NCI-H1105 (cell line): ENCODE measurements at places on chromosomes 2 and 18.

DNA sequence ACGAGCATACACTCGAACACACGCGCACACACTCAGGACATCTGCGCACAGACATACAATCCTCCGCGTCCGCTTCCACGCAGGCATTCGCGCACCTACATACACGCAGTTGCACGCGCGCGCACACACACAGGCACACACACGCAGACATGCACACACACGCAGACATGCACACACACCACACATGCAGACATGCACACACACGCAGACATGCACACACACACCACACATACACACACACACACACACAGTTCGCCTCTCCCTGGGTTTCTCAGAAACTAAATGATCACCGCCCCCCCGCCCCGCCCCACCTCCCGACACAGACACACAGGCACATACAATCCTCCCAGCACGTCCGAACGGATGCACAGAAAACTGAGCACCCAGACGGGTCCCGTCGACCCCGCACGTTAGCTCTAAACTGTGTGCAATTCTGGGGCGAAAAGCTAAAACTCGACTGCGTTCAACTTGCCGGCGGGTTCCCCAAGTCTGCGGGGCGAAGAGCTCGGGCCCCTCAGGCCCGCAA lies 1.0 kb downstream of the EPHA4 start:
- no peak for DNase-seq

DNA sequence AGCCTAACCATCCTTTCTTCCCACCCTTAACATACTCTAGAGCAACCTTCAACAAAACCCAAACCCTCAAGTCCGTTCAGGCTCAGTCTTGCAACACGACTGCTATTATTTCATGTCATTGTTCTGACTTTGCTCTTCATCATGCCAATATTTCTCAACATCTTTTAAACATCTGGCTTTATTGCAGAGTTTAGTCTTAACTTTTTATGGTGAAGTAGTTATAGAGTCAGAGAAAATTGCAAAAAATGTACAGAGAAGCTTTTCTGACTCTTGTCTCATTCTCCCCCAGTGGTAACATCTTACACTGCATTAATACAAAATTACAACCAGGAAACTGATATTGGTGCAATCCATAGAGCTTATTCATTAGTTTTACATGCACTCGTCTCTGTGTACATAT lies 3.9 kb downstream of the MARCO start:
- no peak for DNase-seq

GRCh38 chr2:200042102-200042735 lies 86.8 kb downstream of the MAIP1 start:
- no peak for DNase-seq

DNA sequence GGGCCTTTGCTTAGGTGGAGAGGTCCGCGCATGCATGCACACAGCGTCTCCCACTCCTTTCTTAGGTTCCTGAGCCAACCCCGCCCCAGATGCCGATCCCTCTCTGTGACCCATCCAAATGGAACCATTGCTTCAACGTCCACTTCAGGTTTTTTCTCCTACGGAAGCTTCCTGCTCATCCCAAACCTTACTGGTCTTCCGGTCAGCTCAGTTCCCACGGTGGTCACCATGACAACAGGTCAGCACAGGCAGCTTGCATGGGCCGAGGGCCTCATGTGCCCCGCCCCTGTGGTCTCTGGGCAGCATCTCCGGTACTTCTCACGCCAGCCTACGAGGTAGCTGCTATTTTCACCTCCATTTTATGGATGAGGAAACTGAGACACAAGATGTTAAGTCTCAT lies 163.7 kb downstream of the SOCS6 start:
- no peak for DNase-seq

- DNase-seq = peak; percentile 76
Observed at GRCh38 chr2:25982273-25982967, at the start of gene KIF3C. Gene KIF3C (minus strand): TSS chr2:25982497. CDS start chr2:25981917, 580 bp downstream.

- DNase-seq = no peak
Observed at GRCh38 chr2:126877041-126877440, 21.6 kb upstream of the TEX51 start.

DNA sequence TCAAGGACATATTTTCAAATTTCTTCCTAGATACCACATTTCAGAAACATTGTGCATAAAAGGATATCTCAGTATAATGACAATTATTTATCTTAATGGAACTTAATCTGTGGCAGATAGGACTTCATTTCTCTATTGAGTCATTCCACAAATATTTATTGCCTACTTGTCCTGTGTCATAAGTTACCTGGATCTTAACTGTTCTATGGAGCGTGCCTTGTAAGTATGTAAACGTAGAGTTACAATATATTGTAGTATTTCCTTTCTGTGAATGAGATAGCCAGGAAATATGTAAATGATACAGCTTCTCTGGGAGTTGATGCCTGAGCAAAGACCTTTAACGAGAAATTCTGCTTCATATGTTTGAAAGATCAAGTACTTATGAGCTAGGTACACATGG lies 2.5 kb downstream of the AGFG1 start:
- DNase-seq = no peak

DNA sequence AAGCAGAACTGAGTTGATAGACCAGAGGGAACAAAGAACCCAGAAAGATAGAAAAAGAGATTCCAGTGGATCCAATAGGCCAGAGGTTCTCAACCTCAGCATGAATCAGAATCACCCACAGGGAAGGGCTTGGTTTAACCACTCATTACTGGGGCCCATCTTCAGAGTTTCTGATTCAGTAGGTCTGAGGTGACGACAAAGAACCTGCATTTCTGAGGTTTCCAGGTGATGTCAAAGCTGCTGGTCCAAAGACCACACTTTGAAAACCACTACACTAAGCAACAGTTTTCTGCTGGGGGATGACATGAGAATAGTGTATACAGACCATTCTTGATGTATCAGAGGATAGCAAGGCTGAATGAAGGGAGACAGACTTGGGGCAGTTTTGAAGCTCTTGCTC lies 296.9 kb upstream of the STON1 start:
- no peak for DNase-seq

- no peak for DNase-seq
Observed at GRCh38 chr2:218837495-218837894, 5.9 kb upstream of the PRKAG3 start.

DNA sequence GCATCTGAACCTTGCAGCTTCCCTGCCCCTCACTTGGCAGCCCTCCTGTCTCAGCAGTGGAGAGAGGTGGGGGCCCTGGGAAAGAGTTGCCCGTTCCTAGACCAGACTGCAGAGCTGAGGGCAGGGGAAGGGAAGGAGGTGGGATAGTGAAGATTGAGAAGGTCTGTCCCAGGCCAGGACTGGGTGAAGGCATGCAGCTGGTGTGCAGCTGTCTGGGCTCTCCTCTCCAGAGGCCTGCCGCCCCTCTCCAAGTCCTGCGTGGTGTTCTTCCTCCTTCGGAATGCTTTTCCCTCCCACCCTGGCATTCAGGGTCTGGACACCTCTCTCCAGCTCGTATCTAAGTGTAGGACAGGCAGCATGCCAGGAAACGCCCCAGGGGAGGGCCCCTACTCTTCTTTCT lies 323.5 kb downstream of the CELF4 start:
- no peak for DNase-seq

GRCh38 chr18:72672364-72673184 lies 128.4 kb upstream of the CBLN2 start:
- peak; percentile 20 for DNase-seq

DNA sequence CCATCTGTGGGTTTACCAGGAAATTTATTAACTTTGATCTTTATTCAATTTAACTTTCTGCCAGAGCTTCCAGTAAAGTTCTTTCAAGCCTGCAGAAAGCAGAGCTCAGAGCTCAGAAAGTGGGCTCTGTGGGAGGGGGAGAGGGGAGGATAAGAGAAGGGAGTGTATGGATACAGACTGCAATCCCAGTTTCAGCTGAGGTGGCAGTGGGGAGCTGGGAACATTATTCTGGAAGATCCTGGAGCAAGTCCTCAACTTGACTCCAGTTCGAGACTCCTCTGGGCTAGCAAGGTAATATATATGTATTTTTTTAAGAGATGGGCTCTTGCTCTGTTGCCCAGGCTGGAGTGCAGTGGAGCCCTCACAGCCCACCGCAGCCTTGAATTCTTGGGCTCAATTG lies 108.9 kb upstream of the NABP1 start:
- DNase-seq = no peak

- no peak for DNase-seq
Observed at GRCh38 chr2:150491430-150491829, 4.0 kb upstream of the RND3 start.

GRCh38 chr2:206442833-206443734 lies at the start of gene ADAM23:
Gene ADAM23 (plus strand): TSS chr2:206443532. CDS start chr2:206443867, 335 bp downstream.
- peak; percentile 76 for DNase-seq

- peak; percentile 14 for DNase-seq
Observed at GRCh38 chr2:44342854-44343253, 18.4 kb downstream of the PREPL start.

DNA sequence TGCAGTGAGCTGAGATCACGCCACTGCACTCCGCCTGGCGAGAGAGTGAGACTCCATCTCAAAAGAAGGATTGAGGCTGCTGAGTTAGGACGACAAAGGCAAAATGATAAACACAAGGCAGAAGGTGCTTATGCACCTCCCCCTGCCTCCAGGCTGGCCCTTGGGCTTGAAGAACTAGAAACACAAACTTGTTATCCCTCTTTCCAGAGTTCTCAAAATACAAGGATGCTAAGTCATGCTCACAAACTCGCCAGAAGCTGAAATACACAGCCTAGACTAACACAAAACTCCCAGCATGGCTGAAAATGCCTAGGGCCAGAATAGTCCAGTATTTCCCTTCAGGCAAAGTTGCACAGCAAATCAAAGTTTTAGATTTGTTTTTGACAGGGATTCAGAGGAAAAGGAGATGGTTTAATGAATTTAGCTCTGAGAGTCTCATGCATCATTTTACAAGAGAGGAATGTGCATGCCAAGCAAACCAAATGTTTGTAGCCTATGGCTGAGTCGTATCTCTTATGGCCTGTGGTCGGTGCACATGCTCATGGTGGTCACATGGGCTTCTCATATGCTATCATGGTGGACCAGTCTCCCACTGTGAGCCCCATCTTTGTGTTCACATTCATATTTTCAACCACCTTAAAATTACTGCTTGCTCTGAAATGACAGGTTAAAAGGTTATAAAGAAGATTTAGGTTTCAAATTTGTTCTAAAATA lies 16.2 kb upstream of the MREG start:
- no peak for DNase-seq

DNA sequence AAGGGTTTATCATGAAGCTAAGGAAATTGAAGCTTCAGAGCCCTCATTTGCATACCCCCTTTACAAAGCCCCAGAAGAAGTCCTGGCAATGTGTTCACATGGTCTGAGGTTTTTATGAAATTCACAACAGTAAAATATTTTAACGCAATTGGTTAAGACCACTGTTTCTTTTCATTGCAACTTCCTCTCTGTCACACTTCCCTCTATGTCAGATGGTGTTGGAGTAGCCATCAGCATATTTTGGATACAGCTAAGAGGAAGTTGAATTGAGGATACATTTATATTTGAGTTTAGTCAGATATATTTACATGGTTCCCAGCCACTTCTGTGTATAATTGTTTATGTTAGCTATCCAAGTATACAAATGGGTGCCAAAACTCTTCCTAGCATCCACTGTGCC lies 170.0 kb downstream of the TXNL1 start:
- no peak for DNase-seq

- DNase-seq = no peak
Observed at GRCh38 chr2:138979131-138979785, 199.1 kb upstream of the NXPH2 start.

GRCh38 chr2:227374158-227374557 lies 4.9 kb downstream of the TM4SF20 start:
- DNase-seq = no peak

DNA sequence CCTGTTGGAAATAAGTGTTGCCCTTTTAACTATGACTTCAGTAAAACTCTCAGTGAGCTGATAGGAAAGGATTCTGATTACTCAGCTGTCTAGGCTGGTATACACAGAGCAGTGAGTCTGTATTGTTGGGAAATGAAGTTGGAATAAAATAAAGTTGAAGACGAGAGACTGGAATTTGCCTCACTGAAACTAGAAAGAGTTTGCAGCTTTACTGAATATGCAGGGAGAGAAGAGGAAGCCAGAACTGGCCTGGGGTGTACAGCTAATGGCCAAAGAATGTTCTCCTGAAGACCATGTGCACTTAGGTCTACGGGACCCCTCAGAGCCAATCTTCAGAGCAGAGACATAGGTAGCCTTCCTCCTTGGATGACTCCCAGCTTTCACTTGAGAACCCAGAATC lies 26.5 kb downstream of the EIF4E2 start:
- no peak for DNase-seq

DNA sequence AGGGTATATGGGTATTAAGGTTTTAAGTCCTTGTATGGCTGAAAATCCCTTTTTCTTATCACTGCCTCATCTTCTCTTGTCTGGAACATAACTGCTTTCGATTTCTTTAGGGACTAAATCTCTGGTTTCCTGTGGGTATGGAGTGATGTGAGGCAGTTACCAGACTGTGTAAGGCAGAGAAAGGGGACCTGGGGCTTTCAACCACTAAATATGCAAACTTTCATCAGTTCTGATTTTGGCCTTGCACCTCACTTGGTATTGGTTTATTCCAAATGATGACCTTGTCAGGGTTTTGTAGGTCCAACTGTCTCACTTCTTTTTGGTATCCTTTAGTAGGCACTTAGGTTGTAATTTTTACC lies 9.3 kb downstream of the MAP4K4 start:
- DNase-seq = no peak

DNA sequence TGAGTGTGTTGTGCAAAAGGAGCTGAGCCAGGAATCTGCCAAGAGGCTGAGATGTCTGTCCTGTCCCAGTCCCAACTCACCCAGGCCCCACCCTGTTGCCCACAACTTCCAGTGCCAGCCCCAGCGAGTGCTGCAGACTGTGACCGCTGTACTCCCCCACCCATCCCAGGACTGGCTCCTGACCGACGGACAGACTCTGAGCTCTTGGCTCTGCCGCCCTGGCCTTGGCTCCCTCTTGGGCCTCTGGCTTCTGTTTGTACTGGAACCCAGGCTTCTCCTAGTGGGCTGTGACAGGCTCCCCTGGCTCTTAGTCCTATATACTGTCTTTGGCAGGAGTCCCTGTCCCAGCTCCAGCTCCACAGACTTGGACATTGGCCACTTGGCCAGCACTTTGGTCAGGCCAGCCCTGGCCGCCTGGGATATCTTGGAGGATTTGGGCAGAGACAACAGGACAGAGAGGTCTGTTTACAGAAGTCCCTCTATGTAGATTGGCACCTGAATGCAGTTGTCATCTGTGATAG lies 41.1 kb downstream of the ACOXL start:
- no peak for DNase-seq

DNA sequence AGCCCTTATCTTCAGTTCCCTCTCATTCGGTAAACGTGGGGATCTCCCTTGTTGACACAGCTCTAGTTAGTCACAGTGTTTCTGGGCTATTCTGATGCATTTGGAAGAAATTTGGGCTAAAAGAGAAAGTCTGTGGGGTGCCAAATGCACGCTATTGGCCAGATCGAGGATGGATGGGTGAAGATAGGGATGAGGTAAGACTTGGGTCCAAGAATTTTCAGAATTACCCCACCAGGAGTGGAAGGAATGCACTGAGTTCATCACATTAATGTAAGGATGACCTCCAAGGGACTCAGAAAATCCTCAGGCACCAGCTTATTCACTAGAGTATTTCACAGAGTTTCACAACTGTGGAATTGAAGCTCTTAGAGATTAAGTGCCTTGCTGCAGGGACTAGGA lies 49.3 kb downstream of the NRP2 start:
- DNase-seq = no peak
